ENCODE measurements at places on chromosomes 1 and 21.

DNA sequence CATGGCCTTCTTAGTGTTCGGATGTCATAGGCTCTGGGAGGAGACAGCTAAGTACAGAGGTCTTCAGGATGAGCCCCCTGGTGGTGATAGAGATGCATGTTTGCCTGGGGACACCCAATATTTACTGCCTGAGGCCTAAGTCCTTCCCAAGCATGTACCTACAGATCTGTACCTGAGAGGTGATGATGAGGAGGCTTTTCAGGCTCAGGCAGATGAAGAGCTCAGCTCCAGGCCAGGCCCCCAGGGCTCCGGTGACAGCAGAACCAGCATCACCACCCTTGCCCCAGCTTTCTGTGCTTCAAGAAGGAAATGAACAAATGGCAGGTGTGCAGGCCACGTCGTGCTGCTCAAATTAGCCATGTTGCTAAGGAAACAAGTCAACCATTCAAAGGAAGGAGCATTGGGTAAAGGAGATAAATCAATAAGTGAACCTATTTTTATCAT lies 21.1 kb downstream of the CACNA1E start:
- no peak for DNase-seq

GRCh38 chr1:7930645-7931445 lies 9.8 kb downstream of the TNFRSF9 start:
- DNase-seq = no peak

GRCh38 chr1:83997631-83998030 lies 1.3 kb downstream of the TTLL7 start:
- no peak for DNase-seq

- no peak for DNase-seq
Measured at GRCh38 chr1:2469103-2469940, 6.8 kb upstream of the PLCH2 start.

GRCh38 chr1:183263886-183264602 lies 78.0 kb downstream of the LAMC2 start:
- no peak for DNase-seq

- DNase-seq = no peak
Measured at GRCh38 chr1:213666113-213666512, 321.7 kb upstream of the PROX1 start.

DNA sequence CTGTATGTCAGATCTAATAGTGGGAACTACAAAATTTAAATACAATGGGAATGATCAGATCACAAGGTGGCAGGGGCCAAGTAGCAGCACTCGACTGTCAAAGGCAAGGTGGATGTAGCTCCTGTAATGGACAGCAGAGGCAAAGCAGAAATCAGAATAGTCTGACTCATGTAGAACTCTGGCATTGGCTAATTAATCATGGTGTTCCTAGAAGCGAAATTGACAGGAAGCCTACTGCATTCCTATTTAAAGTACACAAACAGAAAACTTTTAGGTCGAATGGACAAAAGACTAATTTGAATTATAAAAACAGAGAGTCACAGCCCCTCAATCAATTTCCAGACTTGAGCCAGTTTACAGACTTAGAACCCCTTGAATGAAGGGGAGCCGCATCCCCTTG lies 17.4 kb upstream of the IL12RB2 start:
- no peak for DNase-seq

- DNase-seq = no peak
Measured at GRCh38 chr1:169576935-169577331, 9.3 kb downstream of the F5 start.

- DNase-seq = no peak
Measured at GRCh38 chr1:19311503-19311930, 427 bp downstream of the AKR7A2 start.

DNA sequence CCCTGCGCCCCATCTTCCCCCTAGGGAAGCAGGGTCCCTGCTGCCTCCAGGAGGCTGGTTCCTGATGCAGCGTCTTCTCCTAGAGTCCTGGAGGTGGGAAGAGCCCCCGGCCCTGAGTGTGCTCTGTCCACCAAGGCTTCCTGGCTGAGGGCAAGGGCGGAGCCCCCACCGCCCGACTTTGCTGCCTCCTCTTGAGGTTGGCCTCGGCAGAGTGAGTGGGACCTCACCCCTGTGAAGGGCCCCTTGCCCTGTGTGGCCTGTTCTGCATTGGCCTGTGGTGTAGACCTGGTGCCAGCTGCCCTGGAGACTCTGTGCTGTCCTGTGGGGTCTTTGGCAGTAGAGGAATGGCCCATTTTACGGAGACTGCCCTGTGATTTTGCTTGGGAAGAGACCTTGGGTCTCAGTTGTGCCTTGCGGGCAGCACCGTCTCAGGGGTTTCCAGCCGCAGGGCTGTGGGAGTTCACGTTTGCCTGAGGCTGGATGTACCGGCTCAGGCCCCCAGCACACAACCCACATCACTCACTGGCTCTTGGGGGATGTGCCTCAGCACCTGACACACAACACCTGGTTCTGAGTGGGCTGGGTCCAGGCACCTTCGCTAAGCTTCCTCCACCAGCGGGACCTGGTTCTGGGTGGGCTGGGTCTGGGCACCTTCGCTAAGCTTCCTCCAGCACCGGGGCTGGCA lies 73.6 kb downstream of the SKI start:
- DNase-seq = no peak

DNA sequence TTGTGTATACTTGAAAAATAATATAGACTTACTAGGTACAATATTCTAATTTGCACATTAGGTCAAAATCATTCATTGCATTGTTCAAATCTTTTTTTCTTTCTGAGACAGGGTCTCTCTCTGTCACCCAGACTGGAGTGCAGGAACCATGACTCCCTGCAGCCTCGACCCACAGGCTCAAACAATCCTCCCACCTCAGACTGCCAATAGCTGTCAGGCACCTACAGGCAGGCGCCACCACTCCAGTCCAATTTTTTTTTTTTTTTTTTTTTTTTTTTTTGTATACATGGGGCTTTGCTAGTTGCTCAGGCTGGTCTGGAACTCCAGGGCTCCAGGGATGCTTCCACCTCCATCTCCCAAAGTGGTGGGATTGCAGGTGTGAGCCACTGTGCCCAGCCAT lies 656.9 kb downstream of the KCNT2 start:
- no peak for DNase-seq

- DNase-seq = no peak
Measured at GRCh38 chr1:116031302-116031835, 55.1 kb downstream of the SLC22A15 start.

- no peak for DNase-seq
Measured at GRCh38 chr1:63969441-63969901, 195.7 kb downstream of the ROR1 start.

DNA sequence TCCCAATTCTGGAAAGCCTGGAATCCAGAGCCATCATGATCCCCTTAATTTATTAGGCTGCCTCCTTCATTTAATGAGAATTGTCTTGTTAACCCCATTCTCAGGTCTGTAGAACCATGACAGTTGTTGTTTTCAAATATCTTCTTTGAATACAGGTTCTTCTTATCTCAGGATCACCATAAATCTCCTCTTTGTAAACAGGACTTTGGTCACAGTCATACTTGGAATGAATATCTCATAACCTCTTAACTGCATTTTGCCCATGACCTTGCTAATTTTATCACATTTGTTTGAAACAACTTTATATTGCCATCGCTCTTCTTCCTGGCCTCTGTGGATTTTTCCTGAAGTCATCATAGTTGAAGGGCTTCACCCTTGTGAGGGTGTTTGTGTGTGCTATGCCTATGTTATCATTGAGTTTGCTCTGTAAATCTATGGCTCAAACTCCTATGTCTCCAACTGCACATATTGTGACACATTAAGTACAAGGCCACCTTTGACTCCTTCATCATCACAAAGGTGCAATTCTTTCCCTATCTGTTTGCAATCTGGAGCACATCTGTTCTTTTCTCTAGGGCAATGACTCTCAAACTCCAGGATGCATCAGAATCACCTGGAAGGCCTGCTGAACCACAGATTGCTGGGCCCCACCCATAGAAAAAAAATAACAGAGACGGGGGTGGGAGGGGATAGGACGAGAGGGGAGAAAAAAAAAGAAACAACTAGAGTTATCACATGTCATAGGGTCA lies 54.2 kb downstream of the FCRL5 start:
- no peak for DNase-seq

GRCh38 chr1:155193275-155193990 lies 14.3 kb downstream of the THBS3 start:
- peak; percentile 64 for DNase-seq

GRCh38 chr1:97277891-97278654 lies 556.5 kb downstream of the PTBP2 start:
- no peak for DNase-seq

GRCh38 chr1:4512636-4513035 lies 141.8 kb upstream of the AJAP1 start:
- DNase-seq = no peak

DNA sequence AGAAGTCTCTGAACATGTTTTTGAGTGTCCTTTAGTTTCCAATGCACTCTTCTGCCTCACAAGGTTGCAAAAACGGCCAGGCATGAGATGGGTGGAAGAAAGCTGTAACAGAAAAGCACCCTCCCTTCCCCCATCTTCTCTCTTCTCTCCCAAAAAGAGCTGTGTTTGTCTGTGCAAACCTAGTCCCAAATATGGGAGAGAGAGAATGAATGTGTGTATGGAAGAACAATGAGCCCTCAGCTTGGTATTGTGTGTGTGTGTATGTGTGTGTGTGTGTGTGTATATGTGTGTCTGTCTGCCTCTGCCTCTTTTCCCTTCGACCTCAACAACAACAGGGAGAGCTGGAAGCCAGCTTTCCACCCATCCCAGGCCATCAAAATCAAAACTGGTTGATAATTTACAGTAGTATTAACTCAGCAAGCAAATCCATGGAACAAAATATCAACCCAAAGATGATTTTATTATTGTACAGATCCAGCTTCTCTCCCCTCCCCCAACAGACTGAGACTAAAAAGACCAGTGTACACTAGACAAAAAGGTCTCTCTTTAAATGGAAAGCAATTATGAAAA lies 1.8 kb downstream of the RERE start:
- no peak for DNase-seq

- DNase-seq = no peak
Measured at GRCh38 chr1:77961392-77961791, 17.5 kb downstream of the FUBP1 start.

DNA sequence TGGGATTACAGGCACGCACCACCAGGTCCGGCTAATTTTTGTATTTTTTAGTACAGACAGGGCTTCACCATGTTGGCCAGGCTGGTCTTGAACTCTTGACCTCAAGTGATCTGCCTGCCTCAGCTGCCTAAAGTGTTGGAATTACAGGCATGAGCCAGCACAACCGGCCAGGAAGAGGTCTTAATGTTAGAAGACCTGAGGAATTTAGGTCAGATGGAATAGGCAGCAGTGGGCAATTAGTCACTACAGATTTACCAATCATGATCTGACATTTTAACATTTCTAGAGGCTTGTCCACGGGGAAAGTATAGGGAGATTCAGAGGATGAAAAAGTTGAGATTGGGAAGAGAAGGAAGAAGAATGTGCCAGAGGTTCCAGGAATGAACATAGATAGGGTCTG lies 8.9 kb upstream of the APP start:
- no peak for DNase-seq

DNA sequence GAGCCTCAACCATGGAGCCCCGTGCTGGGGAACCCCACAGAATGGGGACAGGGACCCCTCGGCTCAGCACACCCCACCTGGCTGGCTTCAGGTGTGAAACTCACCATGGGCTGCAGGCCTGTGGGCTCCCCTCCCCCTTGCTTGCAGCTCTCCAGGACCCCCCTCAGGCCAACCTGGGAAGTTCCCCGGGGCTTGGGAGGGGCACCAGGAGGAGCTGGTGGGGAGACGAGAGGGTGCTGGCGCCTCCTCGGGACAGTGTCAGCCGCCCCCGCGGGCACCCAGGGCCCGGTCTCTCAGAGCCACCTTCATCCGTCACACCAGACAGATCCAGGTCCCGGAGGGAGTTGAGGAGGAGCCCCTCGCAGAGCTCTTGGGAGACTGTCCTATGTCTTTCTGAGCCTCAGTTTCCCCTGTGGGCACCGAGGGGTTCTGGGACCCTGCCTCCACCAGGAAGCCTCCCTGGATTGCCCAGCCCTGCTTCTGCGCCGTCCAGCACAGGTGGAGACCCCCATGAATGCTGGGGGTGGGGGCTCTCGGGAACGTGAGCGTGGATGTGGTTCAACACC lies 657 bp upstream of the TNFRSF18 start:
- DNase-seq = no peak

GRCh38 chr1:167423684-167424619 lies 94.4 kb downstream of the CD247 start:
- no peak for DNase-seq

DNA sequence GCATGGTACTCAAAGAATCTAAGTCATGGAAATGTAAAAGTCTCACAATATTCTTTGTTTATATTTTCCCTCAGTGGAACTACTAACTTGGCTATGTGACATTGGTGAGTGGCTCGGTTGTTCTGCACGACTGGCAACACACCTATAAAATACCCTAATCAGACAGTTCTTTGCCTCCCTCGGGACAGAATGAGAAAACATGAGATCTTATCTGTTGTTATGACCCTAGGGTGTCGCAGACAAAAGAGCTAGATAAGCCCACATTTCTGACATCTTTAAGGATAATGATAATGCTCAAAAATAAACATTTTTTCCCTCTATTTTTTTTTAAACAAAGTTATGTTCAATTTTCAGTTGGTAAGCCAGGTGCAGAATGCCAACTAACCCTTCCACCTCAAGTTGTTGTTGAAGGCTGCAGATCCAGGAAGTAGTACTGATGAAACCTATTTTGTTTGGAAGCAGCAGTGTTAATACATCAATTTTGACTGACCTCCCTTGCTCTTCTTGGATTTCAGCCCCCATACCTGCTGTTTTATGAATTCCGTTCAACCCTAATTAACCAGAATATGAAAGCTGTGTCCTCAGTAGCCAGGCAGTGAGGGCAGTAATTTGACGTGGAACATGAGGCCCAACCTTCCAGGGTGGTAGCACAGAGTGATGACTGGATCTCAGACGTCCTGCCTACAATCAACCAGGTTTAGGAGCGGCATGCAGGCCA lies 108.7 kb upstream of the DUSP10 start:
- DNase-seq = no peak

GRCh38 chr1:243939167-243939848 lies 89.3 kb upstream of the AKT3 start:
- no peak for DNase-seq

DNA sequence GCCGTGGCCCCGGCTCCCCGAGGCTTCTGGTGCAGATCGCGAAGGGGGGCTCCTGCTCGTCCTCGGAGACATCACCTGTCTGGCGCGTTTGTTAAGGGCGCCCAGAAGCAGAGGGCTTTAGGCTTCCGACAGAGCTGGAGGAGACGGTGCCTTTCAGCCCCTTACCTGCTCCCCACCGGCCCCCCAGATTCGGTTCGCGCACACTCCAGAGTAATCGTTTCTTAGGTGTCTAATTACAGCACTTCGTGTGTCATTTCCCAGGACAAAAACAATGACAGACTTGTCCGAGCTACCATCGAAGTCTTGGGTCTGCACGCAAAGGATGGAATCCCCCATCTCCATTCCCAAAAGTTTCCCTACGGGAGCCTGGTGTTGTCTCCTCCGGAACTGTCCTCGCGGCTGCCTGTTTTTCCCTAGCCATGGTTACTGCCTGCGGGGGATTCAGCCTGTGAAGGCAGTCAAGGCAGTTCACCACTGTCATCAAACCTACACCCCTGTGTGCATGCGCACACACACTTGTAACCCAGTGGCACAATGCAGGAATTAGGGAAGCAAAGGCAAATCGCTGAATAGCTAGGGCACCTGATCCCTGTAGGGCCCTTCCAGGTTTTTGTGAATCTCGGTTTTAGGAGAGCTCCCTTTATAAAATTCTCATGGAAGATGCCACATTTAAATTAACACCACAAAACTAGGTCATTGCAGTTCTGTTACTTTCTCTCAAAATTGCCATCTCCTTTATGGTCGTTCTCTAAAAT lies 738 bp upstream of the CDC42BPA start:
- DNase-seq = no peak

Data from activated CD4-positive, CD25-positive, alpha-beta regulatory T cell (primary cell).